ENCODE measurements at places on chromosomes 11 and 22.

- DNase-seq: no peak
Observed at GRCh38 chr11:22431106-22431505, 92.9 kb downstream of the SLC17A6 start.

GRCh38 chr22:20246368-20247009, 21.6 kb downstream of the RTN4R start:
- DNase-seq: no peak

DNA sequence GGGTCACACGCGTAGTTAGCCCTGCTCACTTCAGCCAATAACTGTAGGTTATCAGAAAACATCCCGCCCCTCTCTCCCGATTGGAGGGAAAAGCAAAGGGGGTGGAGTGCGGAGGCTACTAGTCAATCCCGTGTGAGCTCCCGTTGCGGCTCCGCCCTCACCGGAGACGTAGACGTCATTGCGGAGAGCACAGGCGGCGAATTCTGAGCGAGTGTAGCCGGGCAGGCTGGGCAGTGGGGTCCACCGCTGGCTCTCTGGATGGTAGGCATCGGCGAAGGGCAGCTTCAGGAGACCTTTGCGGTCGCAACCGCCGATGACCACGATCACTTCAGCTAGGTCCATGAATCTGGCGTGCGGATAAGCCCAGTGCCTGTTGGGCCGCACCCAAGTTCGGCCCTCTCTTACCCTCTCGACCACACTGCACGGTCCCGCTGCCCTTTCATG, 4.7 kb downstream of the KLHL35 start:
- no peak for DNase-seq

DNA sequence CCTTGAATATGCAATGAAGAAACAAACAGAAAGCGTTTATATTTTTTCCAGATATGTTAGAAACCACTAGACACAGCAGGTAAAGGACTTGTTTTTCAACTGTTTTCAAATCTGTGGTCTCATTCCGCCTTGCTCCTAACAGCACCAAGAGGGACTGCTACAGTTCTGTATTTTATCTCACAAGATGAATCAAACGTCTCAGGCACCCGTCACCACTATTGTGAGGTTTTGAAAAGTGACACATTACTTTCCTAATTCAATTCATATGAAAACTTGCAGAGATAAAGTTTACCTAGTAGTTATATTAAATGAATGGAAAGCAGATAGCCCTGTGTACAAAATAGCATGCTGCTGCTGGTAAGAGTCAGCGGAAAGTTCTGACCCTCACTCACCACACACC, 386.3 kb downstream of the ETS1 start:
- DNase-seq: no peak

- no peak for DNase-seq
Observed at GRCh38 chr22:19518635-19519034, 5.6 kb downstream of the CLDN5 start.

DNA sequence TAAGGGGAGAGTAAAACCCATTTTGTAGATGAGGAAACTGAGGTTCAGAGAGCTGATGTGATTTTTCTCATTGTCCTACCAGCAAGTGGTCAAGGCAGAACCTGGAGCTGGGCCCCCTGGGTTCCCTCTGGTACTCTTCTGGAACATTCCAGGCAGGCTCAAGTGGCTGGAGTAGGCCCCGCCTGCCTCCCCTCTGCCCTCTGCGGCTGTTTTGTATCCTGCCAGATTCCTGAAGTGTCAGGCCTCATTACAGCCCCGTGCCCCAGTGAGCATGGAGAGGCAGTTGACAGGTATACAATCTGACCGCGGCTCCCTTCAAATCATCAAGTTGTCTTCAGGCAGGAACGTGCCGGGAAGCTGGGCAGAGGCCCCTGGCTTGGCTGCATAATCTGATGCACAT, 94.6 kb upstream of the CD82 start:
- DNase-seq: no peak

- DNase-seq: no peak
Observed at GRCh38 chr11:47955061-47955755, 25.2 kb upstream of the PTPRJ start.

DNA sequence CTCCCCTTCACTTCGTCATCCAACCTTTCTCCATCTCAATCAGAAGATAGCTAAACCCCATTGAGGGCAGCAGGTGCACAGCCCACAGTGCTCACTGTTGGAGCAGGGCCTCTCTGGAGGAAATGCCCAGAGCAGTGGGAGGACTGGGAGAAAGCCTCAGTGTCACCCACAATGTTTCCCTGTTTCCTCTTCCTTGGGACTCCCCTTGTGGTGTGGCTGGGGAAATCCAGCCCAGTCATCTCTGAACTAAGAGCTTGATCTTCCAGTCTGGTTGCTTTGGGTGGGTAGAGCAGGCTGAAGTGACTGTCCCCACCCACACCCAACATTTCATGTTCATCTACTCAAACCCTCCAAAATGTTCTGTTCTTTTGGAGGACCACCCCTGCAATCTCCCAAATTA, 29.8 kb upstream of the EED start:
- DNase-seq: no peak

GRCh38 chr11:65504674-65505465, 6.0 kb downstream of the MALAT1 start:
- no peak for DNase-seq

DNA sequence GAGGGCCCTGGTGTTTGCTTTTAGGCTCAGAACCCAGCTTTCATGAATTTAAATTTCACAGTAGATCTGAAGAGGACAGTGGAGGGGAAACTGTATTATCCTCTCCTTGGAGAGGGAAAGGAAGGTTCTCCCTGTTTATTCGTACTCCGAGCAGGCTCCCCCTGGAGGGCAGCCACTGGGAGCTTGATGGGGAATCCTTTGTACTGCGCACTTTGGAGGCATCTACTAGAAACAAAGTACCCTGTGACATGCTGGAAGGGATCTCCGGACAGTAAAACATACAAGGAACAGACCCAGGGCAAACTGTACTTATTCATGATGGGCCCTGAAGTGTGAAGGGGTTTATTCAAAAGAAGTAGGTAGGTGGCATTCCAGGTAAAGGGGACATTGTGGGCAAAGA, 27.2 kb downstream of the NAV2 start:
- DNase-seq: no peak

DNA sequence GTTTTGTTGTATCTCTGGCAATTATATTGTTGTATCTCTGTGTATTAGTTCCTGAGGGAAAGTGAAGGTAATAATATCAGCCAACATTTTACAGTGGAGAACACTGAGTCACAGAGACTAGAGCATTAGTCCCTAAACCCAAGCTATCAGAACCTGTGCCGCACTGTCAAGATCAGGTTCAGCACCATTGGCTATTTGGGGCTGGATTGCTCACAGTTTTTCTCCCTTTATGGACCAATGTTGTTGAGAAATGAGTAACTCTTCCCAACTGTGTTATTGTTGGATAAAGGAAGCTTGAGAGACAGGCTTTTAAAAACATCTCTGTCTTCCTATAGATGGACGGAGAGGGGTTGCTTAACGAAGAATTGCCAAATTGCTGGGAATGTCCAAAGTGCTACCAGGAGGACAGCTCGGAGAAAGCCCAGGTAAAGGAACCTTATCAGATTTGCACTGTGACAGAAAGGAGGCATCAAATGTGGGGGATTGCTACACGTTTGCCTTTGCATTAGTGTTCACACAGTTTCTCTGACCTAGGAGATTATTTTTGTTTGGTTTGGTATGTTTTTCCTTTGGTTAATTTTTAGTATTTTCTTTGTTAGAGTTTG, 18.2 kb upstream of the GRK2 start:
- DNase-seq: no peak

DNA sequence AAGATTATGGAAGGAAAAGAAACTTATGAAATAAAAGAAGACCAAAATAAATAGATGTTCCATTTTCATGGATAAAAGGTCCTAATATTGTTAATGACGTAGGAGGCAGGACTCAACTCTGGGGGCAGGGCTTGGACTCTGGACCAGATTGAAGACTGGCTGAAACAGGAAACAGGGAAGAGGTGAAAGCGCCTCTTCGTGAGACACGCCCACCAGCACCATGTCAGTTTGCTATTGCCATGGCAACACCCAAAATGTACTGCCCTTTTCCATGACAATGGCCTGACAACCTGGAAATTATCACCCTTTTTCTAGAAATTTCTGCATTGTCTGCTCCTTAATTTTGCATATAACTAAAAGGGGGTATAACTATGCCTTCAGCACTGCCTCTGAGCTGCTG, 1522.2 kb downstream of the TBC1D22A start:
- DNase-seq: no peak

DNA sequence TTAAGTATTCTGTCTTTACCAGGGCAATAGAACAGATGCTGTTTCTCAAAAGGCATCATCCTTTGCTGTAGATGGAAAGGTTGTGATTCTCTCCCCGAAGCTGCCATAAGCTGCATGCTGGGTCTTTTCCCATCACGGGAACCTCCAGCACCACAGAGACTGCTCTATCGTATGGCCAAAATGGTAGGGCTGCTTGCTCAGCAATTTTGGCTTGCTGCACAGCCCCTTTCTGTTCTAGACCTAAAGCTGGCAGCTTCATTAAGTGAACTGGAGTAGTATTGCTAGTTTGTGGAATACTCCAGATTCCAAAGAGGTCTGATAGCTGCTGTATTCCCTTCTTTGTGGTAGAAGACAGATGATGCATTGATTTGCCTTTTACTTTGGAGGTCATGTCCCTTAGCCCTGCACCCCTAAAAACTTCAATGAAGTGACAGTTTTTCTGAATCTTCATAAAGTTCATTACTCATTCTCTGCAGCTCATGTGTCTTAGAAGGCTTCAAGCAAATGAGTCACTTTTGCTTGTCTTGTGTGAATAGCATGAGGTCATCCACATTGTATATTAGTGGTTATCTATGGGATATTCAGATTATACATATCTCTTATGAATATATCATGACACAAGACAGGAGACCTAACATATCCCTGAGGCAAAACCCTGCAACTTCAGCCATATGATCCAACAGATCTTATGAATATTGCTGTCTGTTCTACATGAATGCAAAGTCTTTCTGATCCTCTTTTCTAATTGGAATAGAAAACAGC, 245.3 kb downstream of the FAM76B start:
- no peak for DNase-seq

DNA sequence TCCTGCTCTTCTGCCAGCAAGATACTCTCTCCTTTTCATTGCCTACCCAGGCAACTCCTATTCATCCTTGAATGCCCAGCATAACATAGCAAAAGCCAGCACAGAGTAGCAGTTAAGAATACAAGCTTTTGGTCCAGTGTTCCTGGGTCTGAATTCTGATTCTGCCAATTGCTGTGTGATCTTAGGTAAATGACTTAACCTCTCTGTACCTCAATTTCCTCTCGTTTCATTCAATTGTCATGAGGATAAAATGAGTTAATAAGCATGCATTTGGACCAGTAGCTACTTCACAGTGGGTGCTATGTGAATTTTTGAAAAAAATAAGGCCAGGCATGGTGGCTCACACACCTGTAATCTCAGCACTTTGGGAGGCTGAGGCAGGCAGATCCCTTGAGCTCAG, 346.0 kb downstream of the BUD13 start:
- DNase-seq: no peak

DNA sequence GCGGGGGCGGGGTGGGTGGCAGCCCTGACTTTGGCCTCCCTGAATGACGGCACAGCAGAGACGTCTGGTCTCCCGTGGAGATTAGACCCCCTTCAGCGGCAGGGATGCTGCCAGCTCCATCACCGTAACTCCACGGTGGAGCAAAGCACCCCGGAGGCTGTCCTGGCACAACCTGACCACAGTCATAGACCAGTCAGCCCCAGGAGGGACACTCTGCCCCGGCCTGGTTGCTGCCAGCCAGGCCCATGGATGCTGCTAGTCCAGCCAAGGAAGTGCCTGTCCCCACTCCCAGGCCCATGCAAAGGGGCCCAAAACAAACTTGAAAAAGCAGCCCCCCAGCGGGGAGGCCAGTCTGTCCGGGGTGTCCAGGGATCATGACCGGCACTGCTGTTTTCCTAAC, 11.5 kb upstream of the ANO1 start:
- no peak for DNase-seq

DNA sequence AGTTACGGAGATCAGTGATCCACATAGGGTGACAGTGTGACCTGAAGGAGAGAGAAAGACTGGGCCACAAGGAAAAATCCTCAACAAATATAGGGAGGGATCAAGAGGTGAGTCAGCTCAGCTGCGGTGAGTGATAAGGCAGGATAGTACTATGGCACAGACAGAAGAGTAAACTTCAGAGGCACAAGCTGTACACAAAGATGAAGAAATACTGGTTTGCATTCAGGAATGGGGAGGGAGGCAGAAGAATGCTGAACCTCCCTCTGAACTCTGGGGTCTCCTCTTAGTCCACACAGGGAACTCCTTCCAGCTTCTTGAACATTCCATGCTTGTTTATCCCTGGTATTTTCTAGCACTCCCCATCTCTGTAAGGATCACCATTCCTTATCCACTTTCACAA, 162.7 kb downstream of the BARX2 start:
- no peak for DNase-seq

GRCh38 chr11:68750195-68751003, 921 bp downstream of the TESMIN start:
- no peak for DNase-seq

DNA sequence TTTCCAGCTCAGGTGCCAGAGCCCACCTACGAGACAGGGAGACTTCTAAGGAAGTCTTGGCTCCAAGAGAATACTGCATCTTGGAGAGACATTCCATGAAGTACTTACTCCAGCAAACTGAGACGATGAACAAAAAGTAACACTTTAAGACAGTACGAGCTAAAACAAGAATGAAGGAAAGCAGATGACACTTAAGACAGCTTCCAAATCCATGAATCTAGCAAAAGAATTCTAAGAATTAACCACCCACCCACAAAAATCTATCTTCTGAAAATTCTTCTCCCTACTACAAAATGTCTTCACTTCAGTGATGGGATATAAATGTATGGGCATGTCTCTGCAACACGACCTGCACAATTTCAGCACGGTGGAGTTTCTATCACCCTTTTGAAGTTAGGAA, 132.9 kb downstream of the C11orf58 start:
- DNase-seq: no peak

DNA sequence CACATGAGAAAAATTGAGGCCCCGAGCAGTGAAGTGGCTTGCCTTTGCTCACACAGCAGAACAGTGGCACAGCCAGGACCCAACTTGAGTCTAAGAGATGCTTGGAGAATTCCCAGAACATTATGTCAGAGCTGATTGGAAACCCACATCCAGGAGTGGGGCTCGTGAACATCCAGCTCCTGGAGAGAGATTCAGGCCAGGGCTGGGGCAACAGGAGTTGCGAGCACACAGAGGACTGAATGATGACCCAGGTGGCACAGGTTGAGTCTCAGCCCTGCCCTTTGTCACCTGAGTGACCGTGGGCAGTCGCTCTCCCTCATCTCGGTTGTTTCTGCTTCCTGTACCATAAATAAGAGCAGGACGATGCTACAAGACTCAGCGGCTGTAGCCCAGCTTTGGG, 102.6 kb downstream of the MYO18B start:
- no peak for DNase-seq

- no peak for DNase-seq
Observed at GRCh38 chr22:33597274-33597985, 322.8 kb downstream of the LARGE1 start.

GRCh38 chr11:126277780-126278179, 5.1 kb upstream of the TIRAP start:
- DNase-seq: no peak
